ENCODE measurements at places on chromosomes 5 and 9.

DNA sequence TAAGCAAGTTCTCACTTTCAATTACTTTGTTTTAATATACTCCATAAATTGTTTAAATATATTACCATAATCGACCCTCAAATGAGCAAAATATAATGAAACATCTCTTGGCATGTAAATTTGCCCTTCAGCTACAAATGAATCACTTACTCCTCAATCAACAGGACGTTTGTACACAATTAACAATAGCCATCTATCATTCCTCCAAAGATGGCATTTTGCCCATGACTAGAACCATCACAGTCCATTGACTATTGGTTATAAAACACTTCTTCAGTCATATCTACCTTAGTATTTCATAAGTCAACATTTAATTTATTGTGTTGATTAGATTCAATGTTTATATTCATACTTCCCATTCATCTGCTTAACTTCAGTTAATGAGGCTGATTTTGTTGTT, 127.2 kb downstream of the CTNND2 start:
- no peaks in the 10 kb centered on the region for H3K36me3 ChIP-seq
- H3K4me1 ChIP-seq: no peaks in the 10 kb centered on the region

- no peaks in the 10 kb centered on the region for H3K4me1 ChIP-seq
- no peaks in the 10 kb centered on the region for H3K36me3 ChIP-seq
- DNase-seq: peak; percentile 45
These were observed 75.4 kb upstream of the ANKH start for GRCh38 chr5:14946815-14947620.

DNA sequence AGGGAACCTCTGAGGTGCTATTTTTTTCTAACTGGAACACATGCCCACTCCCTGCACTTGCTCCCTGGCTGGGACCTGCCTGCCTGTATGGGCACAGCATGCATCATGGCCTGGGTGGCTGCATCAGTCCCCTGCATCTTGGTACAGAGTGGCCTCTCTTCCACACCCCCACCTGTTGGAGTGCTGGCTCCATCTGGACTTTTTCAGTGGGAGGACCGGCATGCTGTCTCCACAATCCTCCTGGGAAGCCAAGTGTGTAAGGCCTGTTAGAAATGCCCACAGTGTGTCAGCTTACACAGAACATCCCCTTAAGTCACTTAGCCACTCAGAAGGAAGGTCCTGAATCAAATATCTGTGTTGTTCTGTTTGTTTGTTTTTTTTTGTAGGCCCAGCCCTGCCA, 102.9 kb downstream of the MARCHF3 start:
- no peaks in the 10 kb centered on the region for H3K27me3 ChIP-seq
- no peak overlapping the region for H3K27ac ChIP-seq
- H3K4me1 ChIP-seq: no peaks in the 10 kb centered on the region
- no peaks in the 10 kb centered on the region for H3K36me3 ChIP-seq
- H3K4me3 ChIP-seq: no peak overlapping the region

DNA sequence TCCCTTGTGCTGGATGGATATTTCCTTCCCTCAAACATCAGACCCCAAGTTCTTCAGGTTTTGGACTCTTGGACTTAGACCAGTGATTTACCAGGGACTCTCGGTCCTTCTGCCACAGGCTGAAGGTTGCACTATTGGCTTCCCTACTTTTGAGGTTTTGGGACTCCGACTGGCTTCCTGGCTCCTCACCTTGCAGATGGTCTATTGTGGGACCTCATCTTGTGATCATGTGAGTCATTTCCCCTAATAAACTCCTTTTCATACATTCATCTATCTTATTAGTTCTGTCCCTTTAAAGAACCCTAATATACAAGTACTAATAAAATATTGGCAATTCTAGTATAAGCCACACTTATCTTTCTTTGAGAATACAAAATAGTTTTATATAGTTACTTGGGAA, 1078.9 kb downstream of the CDH12 start:
- no peak for DNase-seq
- H3K27me3 ChIP-seq: no peaks in the 10 kb centered on the region
- H3K27ac ChIP-seq: no peak overlapping the region
- H3K36me3 ChIP-seq: no peaks in the 10 kb centered on the region

- peaks cover 33% of the 10 kb centered on the region for H3K36me3 ChIP-seq
- DNase-seq: no peak
- no peak overlapping the region for H3K4me3 ChIP-seq
- H3K27ac ChIP-seq: no peak overlapping the region
- no peaks in the 10 kb centered on the region for H3K27me3 ChIP-seq
These were observed 59.5 kb downstream of the PIK3R1 start for GRCh38 chr5:68274847-68275651.

DNA sequence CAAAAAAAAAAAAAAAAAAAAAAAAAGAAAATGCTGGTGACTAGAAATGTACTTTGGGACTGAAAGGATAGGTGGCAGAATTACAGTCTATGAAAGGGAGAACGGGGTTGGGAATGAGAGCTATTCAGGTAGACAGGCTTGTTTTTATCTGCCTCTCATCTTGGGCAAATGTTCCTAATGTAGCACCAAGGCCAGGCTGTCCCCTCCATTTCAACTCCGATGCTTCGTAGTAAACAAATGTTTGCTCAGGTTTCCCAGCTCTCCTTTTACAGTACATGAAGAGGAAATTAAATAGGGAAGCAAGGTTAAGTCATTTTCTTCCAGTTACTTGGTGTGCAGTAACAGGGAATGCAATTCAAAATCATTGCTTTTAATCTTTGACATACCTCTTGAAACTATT, 4.4 kb upstream of the BASP1 start:
- no peak for DNase-seq
- no peaks in the 10 kb centered on the region for H3K36me3 ChIP-seq
- H3K4me3 ChIP-seq: peak overlapping the region; percentile 91
- H3K27me3 ChIP-seq: no peaks in the 10 kb centered on the region
- H3K4me1 ChIP-seq: peaks cover 32% of the 10 kb centered on the region

Measured in A673 (cell line).